GM12865 (cell line): ENCODE measurements at places on chromosomes 16 and 17.

- DNase-seq: no peak
These were observed 25.3 kb downstream of the KLHDC4 start for GRCh38 chr16:87740441-87740840.

DNA sequence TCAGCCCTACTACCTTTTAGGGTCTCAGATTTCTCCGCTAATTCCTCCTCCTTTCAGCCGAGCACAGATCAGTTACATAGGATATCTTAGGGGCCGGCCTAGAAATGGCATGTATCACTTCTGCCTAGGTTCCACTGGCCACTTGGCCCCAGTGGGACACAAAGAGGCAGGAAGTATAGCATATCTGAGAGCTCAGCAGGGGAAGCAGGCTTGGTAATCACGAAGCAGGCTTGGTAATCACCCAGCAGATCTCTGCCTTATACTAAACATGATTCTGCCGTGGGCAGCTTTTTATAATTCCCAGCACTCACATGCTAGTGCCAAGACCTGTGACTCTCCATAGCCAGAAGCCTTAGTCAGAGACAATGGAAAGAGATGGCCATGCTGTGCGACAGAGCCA lies 59.6 kb upstream of the CACNG5 start:
- no peak for DNase-seq

DNA sequence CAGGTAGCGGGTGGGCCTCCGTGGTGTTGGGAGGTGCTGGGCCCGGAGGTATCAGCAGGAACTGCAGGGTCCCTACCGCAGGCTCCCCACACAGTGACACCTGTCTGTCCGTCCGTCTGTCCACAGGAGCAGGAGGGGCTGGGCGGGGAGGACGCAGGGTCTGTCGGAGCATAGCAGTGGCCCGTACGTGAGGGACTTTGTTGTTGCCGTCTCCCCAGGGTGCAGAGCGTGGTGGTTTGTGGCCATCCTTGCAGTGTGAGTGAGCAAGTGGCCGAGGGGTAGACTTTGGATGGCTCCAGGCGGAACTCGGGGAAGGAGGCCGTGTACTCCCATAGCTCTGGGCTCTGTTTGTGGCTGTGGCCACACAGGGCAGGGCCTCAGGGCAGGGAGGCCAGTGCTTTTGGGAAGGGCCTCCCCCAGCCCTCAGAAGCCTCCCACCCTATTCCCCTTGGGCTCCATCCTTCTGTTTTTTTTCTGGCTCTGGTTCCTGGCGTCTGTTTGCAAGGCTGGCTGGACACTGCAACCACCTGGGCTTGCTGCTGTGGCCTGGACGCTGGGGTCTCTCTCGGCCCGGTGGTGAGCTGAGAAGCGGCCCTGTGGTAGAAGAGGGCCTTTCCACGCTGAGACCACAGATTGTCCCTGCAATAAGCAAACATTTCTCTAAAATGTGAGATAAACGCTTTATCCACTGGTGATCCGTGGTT lies 41.0 kb upstream of the ZNF750 start:
- no peak for DNase-seq

DNA sequence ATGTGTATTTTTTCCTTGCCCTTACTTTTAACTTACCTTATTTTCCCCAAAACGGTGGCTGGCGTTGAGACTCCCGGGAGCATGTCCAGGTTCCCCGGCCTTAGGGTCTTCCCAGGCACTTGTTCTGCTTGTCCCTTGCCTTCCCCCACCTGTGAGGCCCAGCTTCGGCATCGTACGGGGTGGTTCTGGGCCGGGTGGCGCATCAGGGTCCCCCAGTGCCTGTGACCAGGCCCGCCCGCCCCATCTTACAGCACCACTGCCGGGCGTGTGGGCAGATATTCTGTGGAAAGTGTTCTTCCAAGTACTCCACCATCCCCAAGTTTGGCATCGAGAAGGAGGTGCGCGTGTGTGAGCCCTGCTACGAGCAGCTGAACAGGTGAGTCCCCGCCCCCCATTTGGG lies 7.4 kb downstream of the HGS start:
- DNase-seq: no peak

- no peak for DNase-seq
These were observed 19.1 kb downstream of the ABCC3 start for GRCh38 chr17:50653738-50654137.

GRCh38 chr17:50465635-50466034 lies 3.0 kb downstream of the CHAD start:
- no peak for DNase-seq

DNA sequence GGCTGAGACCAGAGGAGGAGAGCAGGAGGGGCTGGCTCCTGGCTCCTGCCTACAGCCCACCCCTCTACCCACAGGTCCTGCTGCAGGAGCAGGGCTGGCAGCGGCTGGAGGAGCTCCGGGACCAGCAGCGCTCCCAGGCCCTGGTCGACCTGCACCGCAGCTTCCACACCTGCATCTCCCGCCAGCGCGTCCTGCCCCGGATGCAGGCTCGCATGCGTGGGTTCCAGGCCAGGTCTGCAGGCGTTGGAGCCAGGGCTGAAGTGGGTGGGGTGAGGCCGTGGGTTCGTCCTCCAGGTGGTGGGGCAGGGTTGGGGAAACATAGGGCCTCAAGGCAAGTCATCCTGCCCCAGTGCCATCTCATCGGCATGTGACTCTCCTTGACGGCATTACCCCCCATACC lies 18.2 kb downstream of the MYO15B start:
- DNase-seq: no peak

- DNase-seq: no peak
These were observed 12.8 kb downstream of the NECAB2 start for GRCh38 chr16:83980794-83981193.

DNA sequence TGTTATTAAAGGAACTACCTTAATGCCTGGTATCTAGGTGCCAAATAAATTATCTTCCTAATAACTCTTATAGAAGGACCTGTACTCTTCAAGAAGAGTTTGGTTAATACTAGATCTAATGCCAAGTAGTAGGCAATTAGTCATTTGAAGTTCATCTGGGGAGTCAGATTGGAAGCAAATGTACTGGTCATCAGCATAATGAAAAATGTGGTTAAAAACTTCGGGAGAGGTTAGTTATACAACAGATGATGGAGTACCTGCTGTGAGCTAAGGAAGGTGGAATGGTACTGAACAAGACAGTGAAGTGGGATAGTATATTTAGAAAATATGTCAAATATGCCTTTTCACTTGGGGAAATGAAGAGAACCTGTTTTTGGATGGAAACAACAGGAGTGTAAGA lies 49.2 kb downstream of the TNRC6A start:
- no peak for DNase-seq
